ENCODE measurements at places on chromosomes 7 and 10.

- peaks cover 26% of the 10 kb centered on the region for H3K36me3 ChIP-seq
- no peak overlapping the region for H3K4me3 ChIP-seq
- H3K27ac ChIP-seq = peak overlapping the region; percentile 82
- no peak for DNase-seq
- no peaks in the 10 kb centered on the region for H3K27me3 ChIP-seq
Observed at GRCh38 chr10:128073890-128074289, 52.3 kb downstream of the MKI67 start.

DNA sequence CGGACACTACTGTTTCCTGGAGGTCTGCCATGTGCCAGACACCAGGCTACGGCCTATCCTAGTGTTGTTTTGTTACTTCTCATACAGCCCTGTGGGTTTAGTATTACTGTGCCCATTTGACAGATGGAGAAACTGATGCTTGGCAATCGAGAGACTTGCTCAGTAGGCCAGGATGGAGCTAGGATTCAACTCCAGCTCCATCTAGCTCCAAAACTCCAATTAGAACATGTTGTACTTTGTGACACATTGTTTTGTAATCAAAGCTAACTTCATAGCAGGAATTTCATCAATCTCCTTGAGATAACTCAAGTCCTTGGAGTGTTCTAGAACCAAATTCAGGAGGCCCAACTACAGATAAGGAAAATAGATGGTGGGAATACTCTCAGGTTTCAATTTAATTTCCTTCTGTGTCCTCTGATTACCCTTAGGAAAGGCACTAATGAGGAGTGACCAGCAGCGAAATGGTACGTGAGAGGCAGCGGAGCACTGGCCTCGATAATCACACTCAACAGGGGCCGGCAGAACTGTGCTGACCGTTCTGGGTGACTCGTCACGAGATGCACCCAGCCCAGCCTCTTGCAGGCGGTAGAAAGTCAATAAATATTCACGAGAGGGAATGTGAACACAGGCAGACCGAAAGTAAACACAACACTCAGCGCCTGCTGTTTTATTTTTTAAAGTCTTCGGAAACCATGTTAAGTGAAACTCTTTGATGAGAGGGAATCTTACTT, 269.6 kb upstream of the NEBL start:
- peaks cover 20% of the 10 kb centered on the region for H3K27me3 ChIP-seq
- no peak overlapping the region for H3K4me3 ChIP-seq
- DNase-seq = no peak
- no peak overlapping the region for H3K27ac ChIP-seq

DNA sequence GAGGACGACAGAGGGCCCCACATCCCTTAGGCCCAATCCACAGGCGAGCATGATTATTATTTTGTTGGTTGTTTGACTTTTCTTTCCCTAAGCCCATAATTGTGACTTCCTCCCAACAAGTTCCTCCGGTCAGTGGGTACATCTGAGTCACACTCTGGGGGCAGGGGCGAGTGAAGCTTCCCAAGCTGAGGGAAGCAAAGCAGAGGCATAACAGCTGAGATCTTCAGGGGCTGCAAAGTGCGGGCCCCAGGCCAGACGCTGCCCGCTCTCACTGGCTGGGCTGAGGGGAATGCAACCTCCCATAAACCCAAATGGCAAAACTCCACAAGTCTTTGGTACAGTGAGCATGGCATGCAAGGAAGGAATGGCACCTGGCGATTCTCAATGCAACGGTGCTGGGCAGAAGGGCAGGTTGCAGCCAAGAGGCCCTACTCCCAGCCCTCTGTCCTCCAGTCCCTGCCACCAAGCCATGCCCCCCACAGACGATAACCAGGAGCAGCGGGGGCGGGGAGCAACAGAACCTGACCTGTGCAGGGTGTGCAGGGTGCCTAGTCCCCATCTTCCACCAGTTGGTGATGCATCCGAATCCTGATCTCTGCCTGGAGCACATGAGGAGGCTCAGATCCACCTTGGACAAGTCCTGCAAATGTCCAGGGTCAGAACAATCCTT, 25.3 kb downstream of the TNS3 start:
- no peaks in the 10 kb centered on the region for H3K36me3 ChIP-seq
- H3K4me3 ChIP-seq = no peak overlapping the region
- no peaks in the 10 kb centered on the region for H3K27me3 ChIP-seq

DNA sequence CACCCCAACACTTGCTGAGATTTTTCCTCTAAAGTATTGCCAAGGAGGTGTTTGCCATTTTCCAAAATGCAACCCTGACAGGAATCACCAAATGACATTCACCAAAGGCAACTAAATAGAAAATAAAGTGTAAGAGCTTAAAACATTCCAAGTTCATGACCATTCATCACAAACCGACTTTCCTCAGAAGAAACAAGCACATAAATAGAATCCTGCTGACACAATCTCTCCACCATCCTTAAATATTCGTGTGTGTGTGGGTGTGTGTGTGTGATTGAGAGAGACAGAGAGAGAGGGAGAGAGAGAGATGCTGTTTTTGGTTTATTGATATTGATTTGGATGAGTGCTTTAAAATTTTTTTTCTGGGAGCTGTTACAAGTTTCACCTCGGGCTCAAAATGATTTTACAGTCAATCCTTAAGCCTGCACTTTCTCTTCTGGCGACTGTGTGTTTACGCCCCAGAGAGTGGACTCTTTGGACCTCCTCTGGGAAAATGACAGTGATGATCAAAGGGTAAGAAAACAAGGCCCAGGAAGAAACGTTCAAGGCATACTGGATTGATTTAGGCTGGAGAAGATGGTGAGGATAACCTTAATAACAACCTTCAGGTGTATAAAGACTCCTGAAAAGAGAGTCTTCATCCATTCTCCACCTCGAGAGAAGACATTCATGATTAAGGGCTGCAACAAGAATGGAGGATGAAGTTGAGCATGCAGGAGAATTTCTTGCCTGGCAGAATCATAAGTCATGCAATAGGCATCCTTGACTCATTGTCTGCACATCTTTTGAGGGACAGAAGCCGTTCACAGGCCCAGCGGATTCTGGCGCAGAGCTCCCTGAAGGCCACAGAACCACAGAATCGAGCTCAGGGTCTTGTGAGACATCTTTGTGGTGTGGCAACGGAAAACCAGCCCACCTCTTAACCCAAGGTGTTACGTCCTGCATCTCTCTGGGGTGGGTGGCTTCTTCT, 104.4 kb upstream of the FGFR2 start:
- no peak for DNase-seq
- no peaks in the 10 kb centered on the region for H3K36me3 ChIP-seq
